ENCODE measurements at places on chromosomes 11 and 22. TPM values are rescaled to one million over a fixed set of nuclear protein-coding genes. Genes with fewer than 3 reads are reported as not detected.

GRCh38 chr11:113457784-113458183 is 17.4 kb downstream of the DRD2 start:
- no peaks in the 10 kb centered on the region for H3K36me3 ChIP-seq
- H3K27me3 ChIP-seq, result no peaks in the 10 kb centered on the region
- H3K27ac ChIP-seq, result peak overlapping the region; percentile 93
- H3K4me3 ChIP-seq, result peak overlapping the region; percentile 71
- H3K4me1 ChIP-seq, result peaks cover 76% of the 10 kb centered on the region

The BATF2 gene
- total RNA-seq, result not detected

GRCh38 chr22:38353142-38353629 is 36.0 kb upstream of the CSNK1E start:
- no peak overlapping the region for H3K4me3 ChIP-seq
- peak; percentile 79 for DNase-seq
- peaks cover 9% of the 10 kb centered on the region for H3K4me1 ChIP-seq
- H3K36me3 ChIP-seq, result no peaks in the 10 kb centered on the region

- no peak overlapping the region for H3K27ac ChIP-seq
- no peaks in the 10 kb centered on the region for H3K4me1 ChIP-seq
- H3K4me3 ChIP-seq, result no peak overlapping the region
- no peaks in the 10 kb centered on the region for H3K27me3 ChIP-seq
Observed at GRCh38 chr11:110755941-110756340, 43.7 kb upstream of the ARHGAP20 start.

The PLAAT5 gene
- 11.2 TPM for total RNA-seq

DNA sequence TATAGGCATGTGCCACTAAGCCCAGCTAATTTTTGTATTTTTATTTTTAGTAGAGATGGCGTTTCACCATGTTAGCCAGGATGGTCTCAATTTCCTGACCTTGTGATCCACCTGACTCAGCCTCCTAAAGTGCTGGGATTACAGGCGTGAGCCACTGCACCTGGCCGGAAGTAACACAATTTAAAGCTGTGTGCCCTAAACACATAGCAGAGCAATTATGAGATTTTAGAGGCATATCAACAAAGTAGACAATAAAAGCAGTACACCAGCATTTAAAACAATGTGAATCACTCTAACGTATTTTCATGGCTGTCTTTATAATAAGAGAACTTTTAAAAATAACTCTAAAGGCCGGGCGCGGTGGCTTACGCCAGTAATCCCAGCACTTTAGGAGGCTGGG is 42.4 kb downstream of the PRR14L start:
- H3K27ac ChIP-seq, result no peak overlapping the region
- H3K36me3 ChIP-seq, result no peaks in the 10 kb centered on the region
- no peaks in the 10 kb centered on the region for H3K27me3 ChIP-seq
- H3K4me1 ChIP-seq, result no peaks in the 10 kb centered on the region

The TRIM3 gene
- 128 TPM for total RNA-seq

DNA sequence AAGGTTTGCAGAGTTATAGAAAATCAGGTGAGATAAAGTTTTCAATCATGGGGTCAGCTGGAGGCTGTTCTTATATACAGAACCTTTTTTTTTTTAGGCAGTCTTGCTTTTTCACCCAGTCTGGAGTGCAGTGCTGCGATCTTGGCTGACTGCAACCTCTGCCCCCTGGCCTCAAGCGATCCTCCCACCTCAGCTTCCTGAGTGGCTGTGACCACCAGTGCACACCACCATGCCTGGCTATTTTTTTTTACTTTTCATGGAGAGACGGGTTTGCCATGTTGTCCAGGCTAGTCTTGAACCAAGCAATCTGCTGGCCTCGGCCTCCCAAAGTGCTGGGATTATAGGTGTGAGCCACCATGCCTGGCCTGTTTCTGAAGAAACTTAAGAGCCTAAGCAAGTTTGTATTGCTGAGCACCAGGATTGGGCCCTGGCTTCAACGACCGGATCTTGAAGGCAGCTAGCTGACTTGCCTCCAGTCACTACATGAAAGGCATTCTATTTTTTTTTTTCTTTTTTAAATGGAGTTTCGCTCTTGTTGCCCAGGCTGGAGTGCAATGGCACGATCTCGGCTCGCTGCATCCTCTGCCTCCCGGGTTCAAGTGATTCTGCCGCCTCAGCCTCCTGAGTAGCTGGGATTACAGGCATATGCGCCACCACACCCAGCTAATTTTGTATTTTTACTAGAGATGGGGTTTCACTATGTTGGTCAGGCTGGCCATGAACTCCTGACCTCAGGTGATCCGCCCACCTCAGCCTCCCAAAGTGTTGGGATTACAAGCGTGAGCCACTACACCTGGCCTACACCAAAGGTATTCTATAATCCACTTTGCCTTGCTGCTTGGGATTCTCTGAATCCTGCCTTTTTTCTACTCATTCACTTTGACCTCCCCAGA is 7.6 kb downstream of the XBP1 start:
- peaks cover 10% of the 10 kb centered on the region for H3K4me1 ChIP-seq
- no peak overlapping the region for H3K4me3 ChIP-seq
- DNase-seq, result no peak
- no peaks in the 10 kb centered on the region for H3K27me3 ChIP-seq
- no peak overlapping the region for H3K27ac ChIP-seq

The TSPAN32 gene
- total RNA-seq, result not detected

The RIMBP3C gene
- 0.22 TPM for total RNA-seq

- no peaks in the 10 kb centered on the region for H3K36me3 ChIP-seq
- H3K4me3 ChIP-seq, result no peak overlapping the region
- H3K27me3 ChIP-seq, result peaks cover 12% of the 10 kb centered on the region
- no peak for DNase-seq
- H3K4me1 ChIP-seq, result peaks cover 10% of the 10 kb centered on the region
Observed at GRCh38 chr22:17237038-17237668, 17.9 kb upstream of the ADA2 start.

The ALDH3B2 gene
- not detected for total RNA-seq

The MN1 gene
- 0.91 TPM for total RNA-seq

The UPK3A gene
- not detected for total RNA-seq

The INS gene
- not detected for total RNA-seq

The EFCAB6 gene
- 0.96 TPM for total RNA-seq

The YPEL4 gene
- total RNA-seq, result 16.9 TPM

DNA sequence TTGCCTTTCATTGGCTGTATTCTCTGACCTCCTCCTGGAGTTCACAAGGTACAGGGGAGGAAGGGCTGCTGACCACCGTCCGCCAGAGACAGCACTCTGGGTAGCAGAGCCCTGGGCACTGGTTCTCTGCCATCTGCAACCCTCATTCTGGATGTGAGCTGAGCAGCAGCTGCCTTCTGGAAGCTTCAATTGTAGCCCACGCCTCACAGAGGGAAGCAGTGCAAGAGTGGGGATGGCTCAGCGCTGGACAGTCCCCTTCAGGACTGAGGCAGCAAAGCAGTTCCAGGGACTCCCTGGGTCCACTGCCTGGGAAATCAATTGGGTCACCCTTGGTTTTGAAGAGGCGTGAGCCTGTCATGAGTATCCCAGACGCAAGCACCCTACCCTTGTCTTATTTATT is 346.2 kb downstream of the CADM1 start:
- H3K27me3 ChIP-seq, result peaks cover 14% of the 10 kb centered on the region
- no peak overlapping the region for H3K4me3 ChIP-seq
- no peak for DNase-seq

The PLAAT4 gene
- not detected for total RNA-seq

GRCh38 chr11:120409655-120410054 is 73.4 kb downstream of the ARHGEF12 start:
- no peaks in the 10 kb centered on the region for H3K36me3 ChIP-seq
- no peaks in the 10 kb centered on the region for H3K27me3 ChIP-seq
- no peaks in the 10 kb centered on the region for H3K4me1 ChIP-seq

DNA sequence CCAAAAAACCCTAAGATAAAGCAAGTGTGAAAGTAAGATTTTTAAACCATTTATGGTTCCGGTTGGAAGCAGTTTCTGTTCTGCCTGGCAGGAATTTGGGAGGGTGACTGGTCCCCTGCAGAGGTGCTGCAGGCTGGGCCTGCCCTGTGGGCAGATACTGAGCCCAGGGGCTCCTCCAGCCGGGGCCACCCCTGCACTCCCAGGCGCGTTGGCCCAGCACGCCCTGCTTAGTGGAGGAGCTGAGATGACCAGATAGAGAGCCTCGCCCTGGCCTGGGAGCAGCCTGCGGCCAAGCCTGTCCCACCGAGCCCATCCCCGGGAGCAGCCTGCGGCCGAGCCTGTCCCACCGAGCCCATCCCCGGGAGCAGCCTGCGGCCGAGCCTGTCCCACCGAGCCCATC is 8.0 kb downstream of the PHLDA2 start:
- no peak for DNase-seq
- no peak overlapping the region for H3K4me3 ChIP-seq

GRCh38 chr11:118705111-118705741 is 25.8 kb upstream of the TREH start:
- H3K4me1 ChIP-seq, result peaks cover 3% of the 10 kb centered on the region
- no peak for DNase-seq
- H3K27ac ChIP-seq, result no peak overlapping the region
- H3K36me3 ChIP-seq, result no peaks in the 10 kb centered on the region
- H3K4me3 ChIP-seq, result no peak overlapping the region

DNA sequence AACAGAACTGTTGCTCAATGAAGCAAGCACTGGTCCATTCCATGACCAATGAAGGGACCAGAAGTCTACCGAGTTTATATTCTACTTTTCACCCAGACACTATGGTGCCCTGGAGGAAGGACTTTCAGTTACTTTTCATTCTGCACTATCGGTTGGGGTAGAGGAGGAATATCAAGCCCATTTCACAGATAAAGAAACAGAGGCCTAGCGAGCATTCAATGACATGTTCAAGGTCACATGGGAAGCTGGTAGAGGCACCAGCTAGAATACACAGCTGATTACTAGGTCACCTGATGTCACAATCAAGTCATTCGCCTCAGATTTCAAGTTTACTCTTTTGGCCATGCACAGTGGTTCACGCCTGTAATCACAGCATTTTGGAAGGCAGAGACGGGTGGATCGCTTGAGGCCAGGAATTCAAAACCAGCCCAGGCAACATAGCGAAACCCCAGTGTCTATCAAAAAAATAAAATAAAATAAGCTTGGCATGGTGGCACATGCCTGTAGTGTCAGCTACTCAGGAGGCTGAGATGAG is 17.6 kb upstream of the PRG2 start:
- H3K27me3 ChIP-seq, result no peaks in the 10 kb centered on the region
- H3K27ac ChIP-seq, result no peak overlapping the region
- no peaks in the 10 kb centered on the region for H3K4me1 ChIP-seq

The C11orf16 gene
- total RNA-seq, result not detected

DNA sequence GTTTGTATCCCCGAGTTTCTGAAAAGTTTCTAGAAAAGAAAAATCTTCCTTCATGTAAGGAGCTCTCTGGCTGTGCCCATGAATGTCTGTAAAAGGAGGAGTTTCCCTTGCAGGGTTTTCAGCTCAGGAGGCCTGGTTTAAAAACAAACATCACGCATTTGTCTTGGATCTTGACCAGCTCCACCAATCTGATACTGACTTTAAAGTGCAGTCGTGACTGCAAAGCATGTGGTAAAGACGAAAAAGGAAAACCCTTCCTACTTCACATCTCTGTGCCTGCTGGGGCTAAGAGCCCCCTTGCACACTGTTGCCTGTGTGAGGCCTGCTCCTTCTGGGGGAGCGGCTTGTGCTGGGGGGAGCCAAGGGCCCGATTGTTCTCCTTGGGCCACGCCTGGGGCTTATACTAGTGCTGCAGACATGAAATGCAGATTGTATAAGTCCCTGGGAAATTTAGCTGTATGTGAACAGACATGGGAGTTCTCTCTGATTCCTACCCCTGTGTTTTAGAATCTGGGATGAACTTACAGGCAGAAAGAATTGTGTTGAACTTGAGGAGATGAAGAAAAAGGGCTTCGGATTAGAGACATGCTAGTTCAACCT is 62.1 kb downstream of the ADAMTS15 start:
- no peak overlapping the region for H3K4me3 ChIP-seq
- H3K27me3 ChIP-seq, result peaks cover 4% of the 10 kb centered on the region
- peaks cover 7% of the 10 kb centered on the region for H3K4me1 ChIP-seq
- peaks cover 16% of the 10 kb centered on the region for H3K36me3 ChIP-seq
- DNase-seq, result no peak

The RAG2 gene
- total RNA-seq, result not detected

The B3GAT1 gene
- 240 TPM for total RNA-seq

DNA sequence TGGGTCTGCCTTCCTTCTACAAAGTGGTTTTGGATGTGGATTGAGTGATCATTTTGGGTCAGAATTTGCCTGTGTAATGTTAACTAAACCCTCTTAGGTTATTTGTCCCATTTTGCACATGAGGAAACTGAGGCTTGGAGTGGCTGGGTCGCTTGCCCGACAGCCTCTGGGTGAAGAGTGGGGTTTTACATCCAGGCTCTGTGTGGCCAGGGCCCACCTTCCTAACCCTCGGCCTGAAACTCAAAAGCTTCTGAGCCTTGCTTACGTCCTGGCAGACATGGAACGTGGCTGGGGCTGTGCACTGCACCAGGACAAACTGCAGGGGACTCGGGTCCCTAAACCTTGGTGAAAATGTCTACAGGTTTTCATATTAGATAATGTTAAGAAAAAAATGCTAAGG is 542.4 kb downstream of the TBC1D22A start:
- no peaks in the 10 kb centered on the region for H3K4me1 ChIP-seq
- DNase-seq, result no peak
- H3K27ac ChIP-seq, result no peak overlapping the region
- peaks cover 5% of the 10 kb centered on the region for H3K36me3 ChIP-seq

- H3K4me3 ChIP-seq, result no peak overlapping the region
- H3K27ac ChIP-seq, result no peak overlapping the region
- DNase-seq, result no peak
- H3K36me3 ChIP-seq, result no peaks in the 10 kb centered on the region
Observed at GRCh38 chr11:1100417-1101245, 26.0 kb downstream of the MUC2 start.

DNA sequence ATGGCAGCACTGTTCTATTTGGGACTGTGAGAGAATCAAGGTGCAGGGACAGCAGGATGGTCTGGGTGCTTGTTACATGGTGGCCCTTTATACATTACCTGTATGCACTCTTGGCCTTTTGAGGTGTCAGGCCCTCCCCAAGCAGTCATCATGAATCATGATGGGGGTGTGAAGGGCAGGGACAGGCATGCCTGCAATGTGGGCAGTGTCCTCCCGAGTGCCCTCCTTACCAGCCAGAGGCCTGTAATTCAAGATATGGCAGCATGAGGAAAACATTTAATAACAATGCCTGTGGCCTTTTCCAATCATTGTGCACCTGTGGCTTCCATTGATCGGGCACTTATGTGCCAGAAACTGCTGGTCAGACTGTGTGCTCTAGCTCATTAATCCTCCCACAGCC is 25.5 kb upstream of the CYP2D6 start:
- H3K27me3 ChIP-seq, result peaks cover 7% of the 10 kb centered on the region
- peaks cover 4% of the 10 kb centered on the region for H3K36me3 ChIP-seq
- peaks cover 9% of the 10 kb centered on the region for H3K4me1 ChIP-seq
- peak overlapping the region; percentile 43 for H3K27ac ChIP-seq

The OSM gene
- total RNA-seq, result not detected

The RFPL2 gene
- total RNA-seq, result 1.4 TPM

- H3K4me1 ChIP-seq, result no peaks in the 10 kb centered on the region
- no peak overlapping the region for H3K4me3 ChIP-seq
- H3K27me3 ChIP-seq, result peaks cover 5% of the 10 kb centered on the region
Observed at GRCh38 chr11:48049036-48049435, 68.7 kb downstream of the PTPRJ start.

The GSTT2B gene
- total RNA-seq, result 11.9 TPM

The SYT7 gene
- total RNA-seq, result 93.6 TPM

The MRGPRX4 gene
- not detected for total RNA-seq
